ENCODE measurements at places on chromosomes 13 and 19.

DNA sequence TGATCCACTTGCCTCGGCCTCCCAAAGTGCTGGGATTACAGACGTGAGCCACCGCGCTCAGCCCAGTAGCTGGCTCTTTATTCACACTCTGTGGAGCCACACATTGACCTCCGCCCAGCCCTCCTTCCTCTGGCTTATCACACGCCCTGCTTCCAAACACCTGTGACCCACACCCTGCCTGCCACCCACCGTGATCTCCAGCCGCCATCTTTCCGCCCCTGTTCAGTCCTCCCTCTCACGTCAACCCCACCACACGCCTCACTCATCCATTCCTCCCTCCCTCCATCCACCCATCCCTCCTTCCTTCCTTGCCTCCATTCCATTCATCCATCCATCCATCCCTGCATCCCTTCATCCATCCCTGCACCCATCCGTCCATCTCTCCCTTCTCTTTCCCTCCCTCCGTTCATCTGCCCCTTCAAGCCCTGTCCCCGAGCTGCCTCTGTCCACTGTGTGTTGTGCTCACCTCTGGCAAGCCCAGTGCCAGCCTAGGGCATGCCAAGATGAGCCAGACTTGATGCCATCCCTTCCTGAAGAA, 17.6 kb downstream of the ZNF296 start:
- DNase-seq: no peak

- no peak for DNase-seq
Measured at GRCh38 chr19:29076161-29076560, 136.8 kb downstream of the UQCRFS1 start.

DNA sequence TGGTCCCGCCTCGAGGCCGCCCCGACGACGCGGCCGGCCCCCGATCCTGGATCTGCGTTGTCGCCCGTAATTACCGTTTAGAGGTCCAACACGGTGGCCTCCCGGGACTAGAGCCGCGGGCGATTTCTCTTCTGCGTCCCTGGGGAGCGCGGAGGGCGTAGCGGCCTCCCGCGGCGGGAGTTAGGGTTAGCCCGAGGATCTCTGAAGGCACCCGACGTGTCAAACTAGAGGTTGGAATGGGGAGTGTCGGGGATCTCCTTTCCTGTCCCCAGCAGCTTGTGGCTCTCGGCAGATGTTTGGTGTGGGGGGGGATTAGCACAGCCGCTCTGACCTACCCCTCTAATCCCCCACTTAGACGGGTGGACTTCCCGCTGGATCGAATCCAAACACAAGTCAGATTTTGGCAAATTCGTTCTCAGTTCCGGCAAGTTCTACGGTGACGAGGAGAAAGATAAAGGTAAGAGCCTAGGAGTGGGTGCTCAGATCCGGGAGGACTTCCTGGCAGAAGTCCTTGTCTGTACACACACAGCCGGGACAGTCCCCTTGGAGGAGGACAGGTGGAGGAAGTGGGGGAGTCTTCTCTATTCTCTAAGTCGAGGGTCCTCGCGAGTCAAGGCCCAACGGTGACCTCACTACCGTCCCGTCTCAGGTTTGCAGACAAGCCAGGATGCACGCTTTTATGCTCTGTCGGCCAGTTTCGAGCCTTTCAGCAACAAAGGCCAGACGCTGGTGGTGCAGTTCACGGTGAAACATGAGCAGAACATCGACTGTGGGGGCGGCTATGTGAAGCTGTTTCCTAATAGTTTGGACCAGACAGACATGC, 581 bp downstream of the CALR start:
- DNase-seq: peak; percentile 21

GRCh38 chr19:43498233-43498842, 6.2 kb downstream of the PHLDB3 start:
- no peak for DNase-seq

GRCh38 chr19:58248886-58249285, 20.2 kb downstream of the ZNF544 start:
- no peak for DNase-seq

DNA sequence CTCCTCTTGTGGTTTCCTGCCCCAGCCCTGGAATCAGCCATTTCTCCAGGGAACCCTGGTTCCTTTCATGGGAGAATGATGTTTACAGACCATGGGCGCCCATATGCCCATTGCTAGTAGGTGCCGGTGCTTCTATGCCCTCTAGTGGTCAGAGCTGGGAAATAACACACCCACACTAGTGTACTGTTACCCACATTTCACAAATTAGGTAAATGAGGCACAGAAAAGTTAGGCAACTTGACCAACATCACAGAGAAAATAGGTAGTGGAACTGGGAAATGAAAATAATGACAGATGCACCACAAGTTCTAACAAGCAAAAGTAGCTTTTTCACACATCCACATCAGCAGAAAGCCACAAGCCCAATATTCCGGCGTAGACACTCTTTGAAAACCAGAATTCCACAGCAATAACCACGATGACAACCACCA, 1.3 kb upstream of the CEACAM3 start:
- DNase-seq: peak; percentile 53

- DNase-seq: no peak
Measured at GRCh38 chr13:79946556-79946955, 394.4 kb downstream of the SPRY2 start.

DNA sequence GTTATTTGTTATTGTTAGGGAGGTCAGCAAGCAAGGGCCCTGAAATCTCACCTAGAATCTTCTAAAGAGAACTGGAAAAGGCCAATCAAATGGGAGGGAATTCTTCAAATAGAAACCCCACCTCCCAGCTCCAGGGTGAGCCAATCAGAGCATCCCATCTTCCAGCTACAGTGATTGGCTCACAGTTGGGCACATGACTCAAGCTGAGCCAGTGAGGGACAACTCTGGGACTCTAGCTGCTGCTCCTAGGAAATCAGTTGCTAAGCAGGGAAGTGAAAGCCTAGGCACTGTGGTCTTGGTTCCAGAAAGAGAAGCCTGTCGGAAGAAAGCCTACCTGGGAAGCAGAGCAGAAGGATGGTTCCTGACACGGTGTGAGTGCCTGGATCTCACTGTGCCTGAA, 13.4 kb downstream of the TM6SF2 start:
- DNase-seq: no peak

DNA sequence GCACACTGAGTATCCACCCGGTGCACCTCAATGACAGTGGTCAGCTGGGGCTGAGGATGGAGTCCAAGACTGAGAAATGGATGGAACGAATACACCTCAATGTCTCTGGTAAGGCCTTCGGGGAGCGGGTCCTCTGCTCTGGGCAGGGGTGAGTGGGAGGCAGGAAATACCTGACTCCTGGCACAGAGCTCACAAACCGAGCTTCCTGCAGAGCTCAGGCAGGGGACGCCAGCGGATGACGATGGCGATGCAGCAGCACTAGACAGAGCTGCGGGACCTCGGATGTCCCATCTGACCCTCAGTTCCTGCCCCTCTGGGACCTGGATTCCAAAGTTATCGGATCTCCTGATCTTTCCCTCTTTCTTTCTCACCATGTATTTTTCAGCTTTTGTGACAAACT, 3.8 kb downstream of the CD22 start:
- no peak for DNase-seq

GRCh38 chr19:33271246-33272021, 30.9 kb downstream of the CEBPA start:
- no peak for DNase-seq

GRCh38 chr19:22783651-22784410, at the start of gene ZNF99:
Gene ZNF99 (minus strand): TSS chr19:22784151. CDS start chr19:22784016, 135 bp downstream.
- DNase-seq: no peak

GRCh38 chr19:39402346-39403300, 4.0 kb upstream of the ZFP36 start:
- peak; percentile 81 for DNase-seq

- DNase-seq: no peak
Measured at GRCh38 chr19:39065928-39066327, 18.2 kb upstream of the ACP7 start.

DNA sequence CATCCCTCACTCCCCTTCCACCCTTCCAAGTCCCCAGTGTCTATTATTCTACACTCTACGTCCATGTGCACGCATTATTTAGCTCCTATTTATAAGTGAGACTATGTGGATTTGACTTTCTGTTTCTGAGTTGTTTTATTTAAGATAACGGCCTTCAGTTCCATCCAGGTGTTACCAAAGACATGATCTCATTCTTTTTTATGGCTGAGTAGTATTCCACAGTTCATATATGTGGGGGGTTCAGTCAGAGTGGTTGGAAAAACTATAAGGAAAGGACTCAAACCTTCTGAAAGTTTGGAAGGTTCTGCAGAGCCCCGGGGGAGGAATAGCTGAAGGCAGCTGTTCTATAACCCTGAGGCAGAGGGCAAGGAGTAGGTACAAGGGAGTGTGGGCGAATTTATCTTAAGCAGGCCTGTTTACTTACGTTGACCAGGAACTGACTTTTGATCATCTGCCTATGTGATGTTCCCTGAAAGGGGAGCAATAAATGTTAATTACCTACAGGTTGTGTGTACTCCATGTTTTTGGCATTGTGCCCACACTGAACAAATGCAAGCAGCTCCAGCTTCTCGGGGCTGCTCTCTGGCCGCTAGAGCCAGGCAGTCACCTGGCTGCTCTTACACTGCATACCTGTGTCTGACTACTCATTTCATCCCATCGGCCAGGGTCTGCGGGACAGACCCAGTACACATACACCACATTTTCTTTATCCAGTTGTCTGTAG, 13.5 kb upstream of the ADGRE1 start:
- DNase-seq: no peak

DNA sequence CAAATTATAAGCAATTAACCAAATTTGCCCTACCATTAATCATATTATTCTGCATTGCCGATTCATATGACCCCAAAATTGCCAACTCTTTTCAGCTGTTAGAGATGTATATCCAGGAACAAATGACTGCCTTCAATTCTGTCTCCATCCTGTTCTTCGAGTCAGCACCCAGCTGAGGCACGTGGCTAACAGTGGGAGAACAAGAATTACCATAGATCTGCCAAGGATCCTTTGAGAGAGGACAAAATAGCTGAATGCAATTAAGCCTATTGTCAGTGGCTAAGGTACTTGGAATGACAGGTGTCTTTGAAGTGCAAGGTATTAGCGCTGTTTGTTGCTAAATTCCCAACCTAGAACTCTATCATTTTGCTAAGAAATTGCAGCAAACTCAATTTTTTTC, 426.1 kb downstream of the TSHZ3 start:
- no peak for DNase-seq

DNA sequence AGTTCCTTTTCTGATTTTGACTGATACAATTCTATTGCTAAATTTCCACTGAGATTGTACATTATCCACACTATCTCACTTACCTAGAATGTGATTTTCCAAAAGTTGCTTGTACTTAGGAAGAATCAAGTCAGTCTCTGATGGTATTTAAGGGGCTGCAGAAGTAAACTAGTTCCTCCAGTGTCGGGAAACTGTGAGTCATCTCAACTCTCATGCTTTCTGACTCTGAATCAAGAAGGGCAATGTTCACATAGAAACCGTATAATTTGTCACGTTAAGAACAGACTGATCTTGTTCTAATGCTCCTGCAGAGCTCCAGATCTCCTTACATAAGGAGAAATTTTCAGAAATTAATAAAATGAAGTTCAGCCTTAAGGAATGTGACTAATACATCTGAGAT, 369.3 kb downstream of the KLF5 start:
- no peak for DNase-seq

Data from effector CD4-positive, alpha-beta T cell (primary cell).